Esophagus squamous epithelium (tissue), 5 donors: ENCODE measurements at places on chromosomes 2 and 18. TPM values are rescaled to one million over a fixed set of nuclear protein-coding genes. Genes with fewer than 3 reads are reported as not detected.

DNA sequence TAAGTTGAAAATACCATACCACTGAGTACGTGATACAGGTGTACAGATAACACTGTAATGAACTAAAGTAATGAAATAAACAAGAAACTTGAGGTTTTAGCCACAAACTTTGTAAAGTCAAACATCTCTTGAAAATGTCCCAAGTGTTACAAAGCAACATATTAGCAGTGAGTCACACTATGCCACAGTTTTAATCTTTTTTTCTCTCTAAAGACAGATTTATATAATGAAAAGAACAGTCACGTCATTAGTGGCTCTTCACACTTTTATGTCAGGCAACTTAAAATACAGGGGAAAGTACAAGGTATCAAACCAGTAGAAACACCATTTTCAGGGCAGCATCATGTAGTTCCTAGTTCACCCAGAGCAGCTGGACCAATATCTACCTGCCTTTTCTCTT is 42.1 kb downstream of the RAPH1 start:
- no peaks in the 10 kb centered on the region for H3K4me1 ChIP-seq
- no peak overlapping the region for H3K4me3 ChIP-seq
- no peaks in the 10 kb centered on the region for H3K36me3 ChIP-seq
- DNase-seq, result no peak
- H3K27ac ChIP-seq, result no peak overlapping the region

DNA sequence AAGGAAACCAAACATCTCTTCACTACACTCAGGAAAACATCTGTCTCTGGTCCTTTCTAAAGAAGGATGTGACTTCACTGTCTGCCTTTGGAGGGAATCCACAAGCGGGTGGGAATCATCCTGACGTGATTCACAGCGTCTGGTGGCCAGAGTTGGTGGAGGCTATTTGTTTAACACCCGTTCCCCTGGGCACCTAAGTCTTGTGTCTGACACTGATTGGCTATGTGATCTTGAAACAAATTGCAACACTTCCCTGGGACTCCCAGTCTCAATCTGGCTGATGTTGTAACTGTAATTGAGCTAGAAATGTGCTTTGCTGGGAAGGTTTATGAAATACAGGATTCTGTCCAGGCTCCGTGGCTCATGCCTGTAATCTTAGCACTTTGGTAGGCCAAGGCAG is 28.8 kb upstream of the SIX3 start:
- H3K27ac ChIP-seq, result no peak overlapping the region
- H3K27me3 ChIP-seq, result no peaks in the 10 kb centered on the region
- H3K4me3 ChIP-seq, result no peak overlapping the region

DNA sequence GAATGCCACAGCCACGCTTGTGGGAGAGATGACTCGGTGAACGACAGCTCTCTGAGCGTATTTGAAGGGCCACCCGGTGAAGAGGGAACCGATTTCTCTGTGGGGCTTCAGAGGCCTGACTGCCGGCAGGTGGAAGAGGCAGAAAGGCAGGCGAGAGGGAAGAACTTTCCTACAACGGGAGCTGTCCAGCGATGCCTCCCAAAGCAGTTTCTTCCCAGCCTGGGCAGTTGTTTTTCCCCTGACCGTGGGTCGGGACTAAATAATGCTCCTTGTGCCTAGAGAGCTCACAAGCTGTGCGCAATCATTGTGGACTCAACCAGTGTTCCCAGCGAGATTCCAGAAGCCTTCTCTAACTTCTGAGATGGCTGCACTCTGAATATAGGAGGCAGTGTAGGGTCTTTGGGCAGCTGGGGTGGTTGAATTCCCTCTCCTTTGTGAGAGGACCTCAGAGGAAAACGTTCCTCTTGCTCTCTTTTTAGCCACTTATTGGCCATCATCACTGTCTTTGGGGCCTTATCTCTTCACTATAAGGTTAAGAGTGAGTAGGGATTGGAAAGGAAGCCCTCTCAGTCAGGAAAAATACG is 710 bp downstream of the SEC11C start:
- peaks cover 25% of the 10 kb centered on the region for H3K4me1 ChIP-seq
- no peak for DNase-seq
- peak overlapping the region; percentile 92 for H3K27ac ChIP-seq
- peak overlapping the region; percentile 89 for H3K4me3 ChIP-seq
- H3K36me3 ChIP-seq, result no peaks in the 10 kb centered on the region

- H3K27me3 ChIP-seq, result no peaks in the 10 kb centered on the region
- no peaks in the 10 kb centered on the region for H3K4me1 ChIP-seq
- no peak overlapping the region for H3K27ac ChIP-seq
- no peak for DNase-seq
Observed at GRCh38 chr2:171763602-171764001, 76.3 kb downstream of the DYNC1I2 start.

RIT2 gene
- not detected for total RNA-seq

- H3K27me3 ChIP-seq, result no peaks in the 10 kb centered on the region
- no peak for DNase-seq
- H3K36me3 ChIP-seq, result no peaks in the 10 kb centered on the region
- no peak overlapping the region for H3K27ac ChIP-seq
- H3K4me3 ChIP-seq, result no peak overlapping the region
Observed at GRCh38 chr18:72833471-72833870, 34.3 kb downstream of the NETO1 start.

SERPINB7 gene
- 0.21 TPM for total RNA-seq

DNA sequence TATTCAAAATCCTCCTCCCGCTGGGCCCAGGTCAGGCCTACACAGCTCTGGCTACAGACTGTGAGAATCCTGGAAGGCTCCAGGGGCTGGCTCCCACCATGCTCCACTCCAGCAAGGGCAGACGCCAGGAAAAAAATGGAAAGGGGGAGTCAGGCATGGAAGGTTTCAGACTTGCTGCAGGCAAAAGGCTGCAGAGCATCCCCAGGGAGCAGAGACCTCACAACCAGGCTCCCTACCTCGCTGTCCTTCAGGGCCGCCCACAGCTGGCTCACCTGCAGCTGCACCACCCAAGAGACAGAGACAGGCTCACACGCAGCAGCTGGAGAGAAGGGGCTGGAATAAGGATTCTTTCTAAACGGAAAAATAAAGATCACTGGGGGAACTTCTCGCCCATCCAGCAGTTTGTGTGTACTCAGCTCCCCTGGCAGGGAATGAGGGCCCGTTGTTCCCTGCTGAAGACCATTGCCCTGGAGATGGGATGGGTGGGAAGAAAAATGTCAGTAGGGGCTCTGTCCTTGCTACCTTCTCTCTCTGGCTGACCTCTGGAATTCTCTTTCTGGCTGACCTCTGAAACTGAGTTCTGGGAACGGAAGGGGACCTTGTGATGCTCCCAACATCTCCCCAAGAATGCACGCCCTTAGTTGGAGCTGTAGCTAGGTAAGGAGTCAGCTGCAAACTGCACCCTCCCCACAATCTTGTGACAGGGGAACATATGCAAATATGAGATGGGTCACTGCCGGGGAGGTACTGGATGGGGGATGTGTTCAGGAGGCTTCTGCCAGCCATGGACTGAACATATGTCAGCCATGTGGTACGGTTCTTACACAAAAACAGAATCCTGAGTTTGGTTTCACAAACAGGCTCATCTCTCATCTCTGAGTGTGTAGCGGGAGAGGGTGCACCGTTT is 34.5 kb downstream of the BCL2 start:
- DNase-seq, result no peak
- H3K4me3 ChIP-seq, result no peak overlapping the region
- no peaks in the 10 kb centered on the region for H3K36me3 ChIP-seq
- no peaks in the 10 kb centered on the region for H3K27me3 ChIP-seq
- H3K27ac ChIP-seq, result no peak overlapping the region
- H3K4me1 ChIP-seq, result peaks cover 58% of the 10 kb centered on the region

- no peak for DNase-seq
- H3K4me3 ChIP-seq, result no peak overlapping the region
- H3K36me3 ChIP-seq, result no peaks in the 10 kb centered on the region
- H3K27ac ChIP-seq, result no peak overlapping the region
- H3K27me3 ChIP-seq, result no peaks in the 10 kb centered on the region
- H3K4me1 ChIP-seq, result peaks cover 23% of the 10 kb centered on the region
Observed at GRCh38 chr18:6543330-6543908, 128.7 kb upstream of the L3MBTL4 start.

GRCh38 chr2:88826399-88826798 is 134.9 kb downstream of the RPIA start:
- DNase-seq, result no peak
- no peaks in the 10 kb centered on the region for H3K4me1 ChIP-seq

TRIM43 gene
- not detected for total RNA-seq

PTPN18 gene
- total RNA-seq, result 26.8 TPM

DUSP11 gene
- total RNA-seq, result 24.5 TPM

DNA sequence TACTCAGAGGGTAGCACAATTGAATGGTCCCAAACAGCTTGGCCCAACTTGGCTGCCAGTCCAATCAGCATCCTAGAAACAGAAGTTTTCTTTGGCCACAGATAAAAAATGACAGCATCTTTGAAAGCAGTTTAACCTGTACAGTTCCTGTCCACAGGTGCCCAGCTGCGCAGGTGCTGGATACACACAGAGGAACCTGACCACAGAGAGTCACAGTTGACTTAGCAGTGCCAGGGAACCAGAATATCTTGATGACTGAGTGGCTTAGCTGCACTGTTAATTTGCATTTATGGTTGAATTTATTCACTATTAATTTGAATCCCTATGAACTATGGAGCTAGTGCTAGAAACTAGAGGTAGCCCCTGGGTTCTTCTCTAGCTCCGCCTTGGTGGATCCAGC is 93.7 kb downstream of the TPGS2 start:
- H3K4me3 ChIP-seq, result no peak overlapping the region
- no peaks in the 10 kb centered on the region for H3K4me1 ChIP-seq
- DNase-seq, result no peak
- H3K27ac ChIP-seq, result no peak overlapping the region
- no peaks in the 10 kb centered on the region for H3K36me3 ChIP-seq

- no peaks in the 10 kb centered on the region for H3K36me3 ChIP-seq
- no peak overlapping the region for H3K4me3 ChIP-seq
- no peaks in the 10 kb centered on the region for H3K27me3 ChIP-seq
- H3K27ac ChIP-seq, result peak overlapping the region; percentile 37
Observed at GRCh38 chr2:113818382-113818951, 62.0 kb upstream of the SLC35F5 start.

GRCh38 chr2:25009954-25010353 is 31.9 kb upstream of the EFR3B start:
- no peaks in the 10 kb centered on the region for H3K36me3 ChIP-seq
- H3K27me3 ChIP-seq, result no peaks in the 10 kb centered on the region
- no peak overlapping the region for H3K4me3 ChIP-seq
- no peaks in the 10 kb centered on the region for H3K4me1 ChIP-seq
- no peak overlapping the region for H3K27ac ChIP-seq

- H3K4me3 ChIP-seq, result no peak overlapping the region
- no peak for DNase-seq
- no peaks in the 10 kb centered on the region for H3K27me3 ChIP-seq
- H3K36me3 ChIP-seq, result no peaks in the 10 kb centered on the region
- H3K27ac ChIP-seq, result no peak overlapping the region
- no peaks in the 10 kb centered on the region for H3K4me1 ChIP-seq
Observed at GRCh38 chr18:45806226-45806625, 19.2 kb upstream of the SIGLEC15 start.

- no peak overlapping the region for H3K4me3 ChIP-seq
- H3K36me3 ChIP-seq, result no peaks in the 10 kb centered on the region
- no peaks in the 10 kb centered on the region for H3K4me1 ChIP-seq
Observed at GRCh38 chr18:12491611-12492435, 84.1 kb downstream of the PRELID3A start.

DNA sequence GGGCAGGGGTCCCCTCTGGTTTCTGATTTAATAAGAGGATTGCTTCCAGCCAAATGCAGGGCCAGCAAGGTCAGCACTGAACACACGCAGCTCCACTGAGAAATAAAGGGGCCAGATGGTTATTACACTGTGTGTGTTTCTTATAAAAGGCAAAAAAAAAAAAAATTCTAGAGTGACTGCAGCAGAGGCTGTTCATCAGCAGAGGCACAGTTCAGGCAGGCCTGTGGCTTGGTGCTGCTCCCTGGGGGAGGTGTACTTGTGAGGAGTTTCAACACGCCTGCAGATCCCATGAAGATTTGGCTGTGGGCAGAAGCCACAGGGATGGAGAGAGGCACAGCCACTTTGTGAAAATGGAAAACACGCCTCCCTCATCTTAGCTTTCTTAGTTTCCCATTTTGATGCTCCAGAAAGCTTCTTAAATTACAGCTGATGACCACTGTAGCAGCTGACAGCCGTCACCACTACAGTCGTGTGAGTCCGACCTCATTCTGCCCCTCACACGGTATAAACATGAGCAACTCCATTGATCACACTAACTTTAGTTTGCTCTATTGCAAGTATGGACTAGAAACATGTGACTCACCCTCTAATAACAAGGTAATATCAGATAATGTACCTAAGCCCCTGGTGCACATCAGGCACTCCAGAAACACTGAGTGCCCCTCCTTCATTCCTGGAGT is 726.5 kb upstream of the RAB6C start:
- H3K4me3 ChIP-seq, result no peak overlapping the region
- H3K4me1 ChIP-seq, result no peaks in the 10 kb centered on the region
- no peaks in the 10 kb centered on the region for H3K36me3 ChIP-seq
- H3K27me3 ChIP-seq, result no peaks in the 10 kb centered on the region
- DNase-seq, result no peak

KIAA1328 gene
- 6.4 TPM for total RNA-seq

DNA sequence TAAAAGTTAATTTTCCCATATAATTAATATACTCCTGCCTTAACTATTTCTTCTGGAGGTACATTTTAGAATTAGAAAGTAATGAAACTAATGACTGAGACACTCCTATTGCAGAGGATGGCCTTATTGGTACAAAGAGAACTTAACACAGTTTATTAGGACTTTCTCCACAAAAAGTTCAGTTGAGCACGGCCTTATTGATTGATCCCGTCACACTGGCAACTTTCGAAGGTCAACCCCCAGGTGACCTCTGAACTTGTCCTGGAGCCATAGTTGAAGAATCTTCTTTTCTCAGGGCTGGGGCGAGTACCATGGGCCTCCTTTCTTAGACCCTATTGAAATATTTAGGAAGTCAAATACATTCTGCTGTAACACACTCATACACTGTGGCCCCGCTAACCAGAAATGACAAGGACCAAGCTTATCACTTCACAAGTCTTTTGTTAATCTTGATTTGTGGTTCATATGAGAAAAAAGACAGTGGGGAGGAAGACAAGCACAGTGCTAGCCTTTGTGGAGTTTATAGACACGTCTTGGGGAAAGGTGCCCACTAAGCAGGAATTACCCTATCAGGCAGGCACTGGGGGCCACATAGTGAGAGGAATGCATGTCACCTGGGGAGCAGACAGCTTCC is 11.2 kb downstream of the SPP2 start:
- H3K36me3 ChIP-seq, result no peaks in the 10 kb centered on the region
- H3K27me3 ChIP-seq, result peaks cover 20% of the 10 kb centered on the region
- no peak overlapping the region for H3K4me3 ChIP-seq
- DNase-seq, result no peak

FBLN7 gene
- 2.5 TPM for total RNA-seq

DNA sequence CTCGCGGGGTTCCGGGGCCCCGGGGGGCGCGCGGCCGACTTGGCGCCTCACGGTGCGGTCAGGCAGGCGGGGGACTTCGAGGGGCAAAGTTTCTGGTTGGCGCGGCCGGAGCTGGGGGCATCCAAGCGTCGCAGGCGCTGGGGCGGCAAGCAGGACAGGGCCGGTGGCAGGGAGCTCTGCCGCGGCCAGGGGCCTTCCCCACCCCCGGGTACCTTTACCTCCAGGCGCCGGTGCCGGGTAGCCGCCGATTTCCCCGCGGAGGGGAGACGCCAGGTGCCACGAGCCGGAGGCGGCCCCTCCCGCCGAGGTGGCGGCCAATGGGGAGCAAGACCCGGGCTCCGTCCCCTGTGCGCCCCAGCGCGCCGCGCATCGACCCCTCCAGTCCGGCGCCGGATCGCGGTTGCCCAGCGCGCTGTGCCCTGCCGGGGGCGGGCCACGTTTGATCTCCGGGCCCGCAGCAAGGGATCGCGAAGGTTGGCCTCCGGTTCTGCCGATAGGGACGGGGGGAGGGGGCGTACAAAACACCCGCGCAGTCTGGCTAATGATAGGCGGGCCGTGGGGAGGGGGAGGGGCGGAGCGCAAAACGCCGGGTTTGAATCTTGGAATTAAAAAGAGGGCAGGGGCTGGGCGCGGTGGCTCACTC is at the start of gene ST8SIA5:
Gene ST8SIA5 (minus strand): TSS at position 495 of the 643 bp plus-strand sequence. CDS start 545 bp downstream, outside the sequence.
- no peaks in the 10 kb centered on the region for H3K36me3 ChIP-seq
- peaks cover 31% of the 10 kb centered on the region for H3K4me1 ChIP-seq
- peaks cover 17% of the 10 kb centered on the region for H3K27me3 ChIP-seq

ST8SIA5 gene
- not detected for total RNA-seq
